ENCODE measurements at places on chromosomes 5 and 9. TPM values are rescaled to one million over a fixed set of nuclear protein-coding genes. Genes with fewer than 3 reads are reported as not detected.

DNA sequence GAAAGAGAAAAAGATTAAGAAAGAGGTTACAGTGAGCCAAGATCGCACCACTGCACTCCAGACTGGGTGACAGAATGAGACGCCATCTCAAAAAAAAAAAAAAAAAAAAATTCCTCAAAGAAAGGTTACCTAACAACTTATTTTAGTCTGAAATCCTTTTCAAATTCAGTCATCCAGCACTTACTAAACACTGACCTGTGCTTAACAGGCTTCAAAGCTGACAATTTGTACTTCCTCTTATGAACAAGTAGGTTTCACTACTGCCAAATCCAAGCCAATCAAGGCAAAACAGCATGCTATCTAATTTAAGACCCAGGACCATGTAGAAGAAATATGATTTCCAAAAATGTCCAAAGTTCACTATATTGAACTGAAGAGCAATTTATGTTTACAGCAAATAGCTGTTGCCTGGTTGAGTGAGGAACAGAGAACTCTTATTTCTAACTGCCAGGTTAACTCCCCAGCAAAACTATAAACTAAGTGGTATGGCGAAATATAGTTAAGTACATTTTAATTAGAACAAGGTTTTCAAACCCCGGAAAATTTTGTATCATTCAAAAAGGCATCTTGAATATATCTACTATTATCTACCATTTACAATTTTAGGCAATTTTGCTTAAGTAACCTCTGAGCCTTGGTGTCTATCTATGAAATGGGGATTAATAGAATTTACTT lies 13.4 kb downstream of the PWWP2A start:
- no peak for DNase-seq

DNA sequence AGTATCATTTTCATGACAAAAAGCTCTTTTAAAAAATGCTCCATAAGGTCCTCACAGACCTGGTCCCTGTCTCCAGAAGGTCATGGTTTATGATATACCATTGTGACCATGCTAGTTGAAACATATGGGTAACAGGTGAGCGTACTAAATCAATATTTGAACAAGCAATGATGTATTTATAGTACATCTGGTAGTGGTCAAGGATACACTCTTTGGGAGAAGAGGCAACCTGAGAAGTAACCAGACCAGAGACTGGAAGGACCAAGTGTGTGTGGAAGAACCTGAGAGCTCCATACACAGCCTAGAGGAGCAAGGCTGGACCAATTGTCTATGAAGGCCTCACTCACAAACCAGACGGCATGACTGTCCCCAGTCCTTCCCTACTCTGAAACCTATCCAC lies 55.1 kb downstream of the LHFPL2 start:
- DNase-seq, result no peak

GRCh38 chr9:121299467-121300282 lies 31.7 kb downstream of the GSN start:
- DNase-seq, result peak; percentile 88

- no peak for DNase-seq
Measured at GRCh38 chr9:26205261-26205660, 527.0 kb upstream of the TUSC1 start.

GRCh38 chr5:135868681-135869080 lies 27.0 kb downstream of the IL9 start:
- no peak for DNase-seq

Gene OR1L1
- total RNA-seq, result not detected

DNA sequence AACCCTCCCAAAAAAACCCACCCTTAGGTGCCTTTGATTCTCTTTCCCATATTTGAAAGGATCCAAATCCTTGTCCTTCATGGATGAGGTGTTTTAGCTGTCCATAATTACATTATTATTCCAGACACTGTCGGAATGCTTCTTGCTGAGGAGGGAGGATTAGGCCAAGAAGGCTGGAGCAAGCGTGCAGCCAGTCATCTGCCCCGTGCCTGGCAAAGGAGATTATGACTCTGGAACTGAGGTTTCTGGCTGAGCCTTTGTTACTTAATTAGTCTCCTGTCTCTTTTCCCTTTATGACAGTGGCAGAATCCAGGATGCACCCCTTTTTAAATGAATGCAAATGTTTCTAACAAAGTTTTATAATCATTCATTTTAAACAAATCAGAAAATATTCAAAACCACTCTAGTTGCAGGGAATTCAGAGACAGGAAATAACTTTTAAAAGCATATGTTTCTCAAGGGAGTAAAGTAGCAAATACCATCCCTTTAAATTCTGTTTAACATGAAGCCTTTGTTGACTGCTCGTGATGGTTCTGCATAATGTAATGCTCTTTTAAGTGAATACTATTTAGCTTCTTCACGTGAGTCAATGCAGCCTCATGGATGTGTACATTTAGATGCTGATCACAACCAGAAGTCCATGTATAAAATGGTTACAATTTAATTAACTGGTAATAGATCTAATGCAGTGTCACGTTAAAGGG lies 69.8 kb downstream of the GALNT10 start:
- no peak for DNase-seq

- no peak for DNase-seq
Measured at GRCh38 chr9:89179540-89179894, 899 bp upstream of the SHC3 start.

DNA sequence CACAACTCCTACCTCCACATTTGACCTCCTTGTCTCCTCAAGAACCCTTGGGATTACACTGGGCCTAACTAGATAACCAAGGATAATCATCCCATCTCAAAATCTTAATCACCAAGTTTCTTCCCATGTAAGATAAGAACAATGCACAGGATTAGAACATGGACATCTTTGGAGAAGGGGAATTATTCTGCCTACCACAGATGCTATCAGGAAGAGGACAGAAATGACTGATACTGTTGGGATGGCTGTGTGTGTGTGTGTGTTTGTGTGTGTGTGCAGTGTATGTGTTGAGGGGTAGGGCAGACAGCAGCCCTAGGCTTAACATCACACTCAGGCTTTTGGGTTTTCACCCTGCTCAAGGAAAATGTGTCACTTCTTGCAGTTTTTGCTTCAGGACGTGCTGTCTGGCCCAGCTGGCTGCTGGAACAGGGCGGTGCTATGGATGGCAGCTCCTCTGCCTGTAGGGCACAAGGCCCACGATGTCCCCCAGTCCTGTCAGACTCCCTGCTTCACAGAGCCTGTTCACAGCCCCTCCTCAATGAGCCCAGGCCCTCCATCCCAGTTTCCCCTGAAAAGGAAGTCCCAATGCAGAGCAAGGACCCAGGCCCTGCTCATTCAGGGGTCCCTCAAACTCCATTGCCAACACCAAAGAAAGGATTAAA lies 7.7 kb downstream of the CA9 start:
- DNase-seq, result no peak

Gene ADRB2
- total RNA-seq, result 3.3 TPM

Gene ISL1
- not detected for total RNA-seq

Gene KIF24
- total RNA-seq, result 0.34 TPM

Gene FRMPD1
- 0.21 TPM for total RNA-seq

Gene RLN2
- total RNA-seq, result not detected

- DNase-seq, result no peak
Measured at GRCh38 chr9:78118742-78119473, 87.3 kb upstream of the GNAQ start.

Gene ZNF366
- total RNA-seq, result 7.0 TPM

GRCh38 chr9:108057421-108058134 lies 568.0 kb upstream of the KLF4 start:
- no peak for DNase-seq

Gene MYMK
- not detected for total RNA-seq

- DNase-seq, result no peak
Measured at GRCh38 chr5:1667648-1668140, 131.9 kb downstream of the MRPL36 start.

Gene NHP2
- total RNA-seq, result 78.3 TPM

Gene F2R
- 6.5 TPM for total RNA-seq

DNA sequence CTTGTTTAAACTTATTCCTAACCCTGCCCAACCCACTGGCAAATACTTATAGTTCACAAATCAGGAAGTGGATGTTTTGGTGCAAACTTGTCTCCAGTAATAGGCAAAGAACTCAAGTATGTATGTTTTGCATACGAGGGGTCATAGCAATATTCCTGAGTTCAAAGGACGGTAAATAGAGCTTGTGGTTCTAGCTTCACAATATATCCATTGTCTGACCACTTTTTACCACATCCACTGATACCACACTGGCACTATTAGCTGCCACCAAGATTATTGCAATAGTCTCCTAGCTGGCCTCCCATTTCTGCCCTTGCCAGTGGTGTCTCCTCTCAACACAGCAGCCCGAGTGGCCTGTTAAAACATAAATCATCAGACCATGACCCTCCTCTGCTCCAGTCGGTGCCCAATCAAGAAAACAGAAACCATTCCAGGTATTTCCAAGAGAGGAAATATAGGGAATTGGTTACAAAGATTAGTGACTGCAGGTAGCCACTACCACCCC lies 17.0 kb downstream of the GRXCR2 start:
- no peak for DNase-seq

- no peak for DNase-seq
Measured at GRCh38 chr9:116144555-116144954, 9.0 kb upstream of the PAPPA start.

DNA sequence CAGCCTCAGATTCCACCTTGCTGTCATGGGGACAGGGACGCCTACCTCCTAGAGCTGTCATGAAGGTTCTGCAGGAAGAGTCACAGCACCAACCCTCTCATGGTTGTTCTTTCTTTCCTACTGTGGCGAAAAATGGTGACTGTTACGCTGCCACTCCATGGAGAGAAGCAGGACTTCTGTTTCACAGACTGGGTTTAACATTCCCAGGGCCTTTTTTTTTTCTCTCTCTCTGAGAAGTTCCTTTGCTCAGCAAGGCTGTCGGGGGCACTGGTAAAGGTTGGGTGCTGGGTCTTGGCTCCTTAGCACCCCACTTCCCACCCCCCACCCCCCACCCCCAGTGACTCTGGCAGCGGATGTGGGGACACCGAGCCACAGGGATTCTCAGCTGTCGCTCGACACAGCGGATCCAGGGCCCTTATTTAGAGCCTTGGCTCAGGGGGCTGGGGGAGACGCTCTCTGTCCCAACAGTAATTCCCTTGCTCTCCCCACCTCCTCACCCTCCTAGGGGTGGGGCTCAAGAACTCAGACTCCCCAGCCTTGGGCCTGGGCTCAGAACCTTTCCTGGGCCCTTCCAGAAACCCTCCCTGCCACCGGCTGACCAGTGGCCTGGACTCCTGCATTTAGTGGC lies 34.4 kb downstream of the DUSP1 start:
- no peak for DNase-seq

DNA sequence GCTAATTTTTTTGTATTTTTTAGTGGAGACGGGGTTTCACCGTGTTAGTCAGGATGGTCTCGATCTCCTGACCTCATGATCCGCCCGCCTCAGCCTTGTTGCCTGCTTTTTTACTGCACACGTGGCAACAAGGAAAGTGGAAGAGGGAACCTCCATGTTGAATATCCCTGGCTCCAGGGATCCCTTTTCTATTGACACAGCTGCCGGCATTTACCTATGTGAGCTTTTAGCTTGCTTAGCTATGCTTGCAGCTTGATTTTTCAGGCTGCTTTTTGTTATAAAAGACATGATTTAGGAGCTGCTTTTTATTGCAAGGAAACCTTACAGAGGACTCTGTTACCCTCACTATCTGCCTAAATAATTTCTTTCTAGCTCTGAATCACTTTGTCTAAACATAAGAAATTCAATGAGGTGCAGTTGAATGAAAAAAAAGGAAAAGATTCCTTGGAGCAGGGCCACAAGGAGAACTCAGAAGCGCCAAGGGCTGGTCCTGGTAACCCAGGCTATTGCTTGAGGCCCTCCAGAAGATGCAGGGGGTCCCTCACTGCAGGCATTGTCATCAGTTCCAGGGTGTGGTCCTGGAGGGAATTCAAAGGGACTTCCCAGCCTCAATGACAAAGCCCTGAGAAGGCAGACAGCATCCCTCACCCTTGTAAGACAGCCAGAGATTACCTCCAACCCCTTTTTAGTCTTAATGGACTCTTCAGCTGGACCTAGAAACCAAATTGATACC lies 89.9 kb downstream of the SYK start:
- no peak for DNase-seq
